NCI-H1417 treated with DMSO at 0.1 percent for 48 hours (cell line): ENCODE measurements at places on chromosomes 7 and 10.

- DNase-seq, result no peak
Observed at GRCh38 chr10:16752099-16752498, 65.1 kb downstream of the RSU1 start.

- no peak for DNase-seq
Observed at GRCh38 chr10:11765141-11765540, 23.0 kb downstream of the ECHDC3 start.

- DNase-seq, result no peak
Observed at GRCh38 chr7:120852700-120853099, 5.2 kb downstream of the TSPAN12 start.

- no peak for DNase-seq
Observed at GRCh38 chr10:4208499-4208898, 423.5 kb upstream of the KLF6 start.

- no peak for DNase-seq
Observed at GRCh38 chr7:138661069-138661635, 40.0 kb downstream of the SVOPL start.

- no peak for DNase-seq
Observed at GRCh38 chr7:37770838-37771237, 77.6 kb upstream of the NME8 start.

- DNase-seq, result no peak
Observed at GRCh38 chr7:67777119-67777518, 780.5 kb downstream of the TYW1 start.

- no peak for DNase-seq
Observed at GRCh38 chr10:4344492-4344994, 481.5 kb upstream of the AKR1E2 start.

DNA sequence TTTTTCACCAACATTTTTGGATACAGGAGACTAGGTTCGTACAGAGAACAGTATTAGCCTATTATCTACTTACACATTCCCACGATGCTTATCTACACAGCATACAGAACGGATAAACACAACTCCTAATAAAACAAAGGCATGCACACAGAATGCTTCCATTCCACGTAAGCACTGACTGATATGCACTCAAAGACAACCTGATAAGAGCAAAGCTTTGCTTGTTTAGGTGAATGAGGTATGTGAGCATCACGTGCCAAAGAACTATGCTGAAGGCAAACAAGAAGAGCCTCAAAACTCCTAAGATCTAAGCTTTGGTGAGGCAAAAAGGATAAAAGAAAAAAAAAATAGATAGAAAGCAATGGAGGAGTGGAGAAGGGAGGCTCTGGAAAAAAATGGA lies 413.5 kb upstream of the LRRN3 start:
- no peak for DNase-seq

DNA sequence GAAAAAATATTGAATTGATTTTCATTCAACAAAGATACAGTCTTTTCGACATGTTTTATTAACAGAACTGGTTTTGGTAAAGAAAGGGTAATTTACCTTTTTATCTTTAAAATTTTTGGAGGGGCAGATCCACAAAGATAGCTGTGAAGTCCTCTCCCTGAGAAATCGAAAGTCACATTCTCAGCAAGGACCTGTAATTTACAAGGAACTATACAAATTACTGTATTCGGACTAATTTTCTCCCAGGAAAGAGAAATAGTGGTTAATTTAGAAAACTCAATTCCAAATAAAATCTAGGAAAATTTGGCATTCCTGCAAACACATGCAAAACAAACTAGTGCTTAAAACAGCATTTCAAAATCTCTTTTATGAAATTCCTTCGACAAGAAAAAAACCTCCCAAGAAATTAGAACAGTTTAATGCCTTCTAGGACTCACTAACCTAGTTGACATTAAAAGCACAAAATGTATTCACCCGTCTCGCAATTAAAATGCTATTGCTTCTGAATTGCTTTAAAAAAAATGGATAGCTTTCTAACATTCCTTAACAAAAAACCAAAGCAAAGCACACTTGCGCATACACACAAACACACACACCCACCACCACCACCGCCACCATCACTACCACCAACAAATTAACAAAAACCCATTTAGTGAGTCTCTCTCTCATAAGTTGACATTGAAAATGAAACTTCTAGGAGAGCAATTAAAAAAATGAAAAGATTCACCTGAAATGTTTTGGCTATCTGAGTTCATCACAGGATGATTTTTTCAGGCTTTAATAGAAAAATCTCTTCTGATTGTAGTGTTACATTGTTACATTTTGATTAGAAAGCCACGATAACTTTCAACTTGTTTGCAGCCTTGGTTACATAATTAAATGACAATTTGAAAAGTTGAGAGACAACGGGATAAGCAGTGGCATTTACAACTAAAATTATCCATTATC lies 4.0 kb upstream of the NKX2-3 start:
- no peak for DNase-seq

DNA sequence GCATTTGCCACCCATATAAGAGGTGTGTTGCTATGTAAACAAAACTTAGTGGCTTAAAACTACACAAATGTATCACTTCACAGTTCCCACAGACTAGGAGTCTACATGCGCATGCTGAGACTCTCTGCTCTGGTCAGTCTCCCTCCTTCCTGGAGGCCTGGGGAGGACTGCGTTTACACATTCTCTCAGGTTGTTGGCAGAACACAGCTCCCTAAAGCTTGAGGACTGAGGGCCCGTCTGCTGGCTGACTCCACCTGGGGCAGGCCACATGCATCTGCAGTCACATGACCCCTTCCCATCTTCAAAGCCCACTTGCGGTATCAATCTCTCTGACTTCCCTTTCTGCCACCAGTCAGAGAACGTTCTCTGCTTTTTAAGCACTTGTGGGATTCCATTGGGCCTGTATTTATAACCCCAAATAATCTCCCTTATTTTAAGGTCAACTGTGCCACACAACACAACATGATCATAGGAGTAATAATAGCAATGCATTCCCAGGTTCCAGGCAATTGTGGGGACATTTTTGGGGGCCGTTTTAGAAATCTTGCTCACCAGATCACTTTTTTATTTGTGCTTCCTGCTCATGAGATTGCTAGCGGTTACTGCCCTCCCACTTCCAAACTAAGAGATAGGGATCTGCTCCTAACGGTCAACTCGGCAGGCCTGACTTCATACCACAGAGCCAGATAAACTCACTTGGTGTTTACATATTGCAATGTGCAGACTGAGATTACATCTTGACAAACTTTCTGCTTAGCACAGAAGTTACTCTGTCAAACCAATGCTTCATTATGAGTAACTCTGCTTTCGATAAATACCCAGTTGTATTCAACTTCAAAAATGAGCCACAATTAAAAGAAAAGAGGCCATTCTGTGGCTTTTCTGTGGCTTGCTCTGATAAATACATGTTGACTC lies 96.3 kb downstream of the ALOX5 start:
- DNase-seq, result no peak

DNA sequence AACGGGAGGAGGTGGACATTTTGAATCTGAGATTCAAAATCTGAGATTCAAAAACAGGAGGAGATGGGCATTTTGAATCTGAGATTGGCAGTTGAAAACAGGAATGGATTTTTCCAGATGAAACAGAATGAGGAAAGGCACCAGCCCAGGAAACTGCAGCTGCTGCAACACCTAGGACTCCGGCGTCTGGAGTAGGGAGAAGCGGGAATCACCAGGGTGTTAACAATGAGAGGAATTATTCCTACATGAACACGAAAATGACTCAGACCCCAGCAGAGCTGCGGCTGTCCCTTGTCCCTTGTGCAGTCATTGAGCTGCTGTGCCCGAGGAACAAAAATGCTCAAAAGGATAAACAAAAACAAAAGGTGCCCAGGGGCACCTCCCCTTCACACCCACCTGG lies 59.9 kb upstream of the KAT6B start:
- DNase-seq, result no peak

DNA sequence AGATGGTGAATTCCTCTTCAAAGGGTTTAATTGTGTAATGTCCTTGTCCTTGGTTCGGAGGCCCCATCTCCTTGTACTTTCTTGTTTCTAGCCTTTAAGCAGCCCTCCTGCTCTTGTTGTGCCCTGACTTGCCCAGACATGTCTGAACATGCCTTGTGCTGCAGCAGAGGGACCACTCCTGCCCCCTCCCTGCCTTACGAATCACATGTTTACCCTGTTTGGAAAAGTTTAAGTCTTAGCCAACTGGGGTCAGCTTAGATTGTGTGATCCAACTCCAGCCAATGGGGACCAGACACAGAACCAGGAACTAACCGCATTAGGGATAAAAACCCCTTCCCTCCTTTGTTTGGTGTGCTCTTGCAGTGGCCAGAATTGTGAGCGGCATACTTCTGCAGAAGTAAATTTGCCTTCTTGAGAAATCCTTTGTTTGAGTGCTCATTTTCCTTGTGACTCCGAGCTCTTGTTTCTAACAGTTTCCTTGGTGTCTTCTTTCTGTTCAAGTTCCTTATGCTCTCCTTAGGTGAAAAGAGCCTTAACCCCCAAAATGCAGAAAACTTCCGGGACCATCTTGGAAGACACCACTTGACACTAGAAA lies 29.4 kb downstream of the CLRN3 start:
- DNase-seq, result no peak

DNA sequence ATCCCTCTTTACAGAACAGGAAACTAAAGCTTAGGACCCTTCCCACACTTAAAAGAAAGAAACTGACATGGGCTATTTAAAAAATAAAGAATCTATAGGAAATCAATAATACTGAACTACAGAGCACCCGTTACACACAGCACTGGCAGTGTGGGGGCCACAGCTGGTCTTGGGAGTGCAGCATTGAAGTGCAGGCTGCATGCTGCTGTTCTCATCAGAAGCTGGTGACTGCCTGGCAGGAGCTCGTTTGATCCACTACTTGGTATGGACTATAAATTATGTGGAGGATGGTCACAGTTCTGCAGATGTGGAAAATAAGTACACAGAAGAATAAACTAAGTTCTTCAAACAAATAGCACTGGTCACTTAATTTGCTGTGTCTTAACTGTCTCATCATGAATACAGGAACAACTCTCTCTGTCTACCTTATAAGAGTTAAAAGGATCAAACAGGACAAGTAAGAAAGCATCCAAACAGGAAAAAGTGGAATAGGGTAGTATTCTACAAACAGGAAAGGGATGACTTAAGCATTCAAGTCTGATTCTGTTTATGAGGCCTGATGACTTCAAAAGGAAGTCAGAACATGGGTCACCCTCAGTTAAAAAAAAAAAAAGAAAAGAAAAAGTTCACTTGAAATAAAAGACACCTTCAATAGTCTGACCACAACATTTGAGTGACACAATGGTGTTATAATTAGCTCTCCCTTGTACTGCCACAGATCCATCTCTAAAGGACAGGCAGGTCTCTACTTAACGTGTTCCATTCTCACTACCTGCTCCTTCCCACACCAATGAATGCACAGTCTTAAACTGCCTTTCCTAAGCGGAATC lies 21.0 kb downstream of the DOCK4 start:
- no peak for DNase-seq

GRCh38 chr10:60570272-60570865 lies 180.7 kb upstream of the ANK3 start:
- DNase-seq, result no peak
